Stimulated activated effector memory CD8-positive, alpha-beta T cell treated with anti-CD3 and anti-CD28 coated beads, Interleukin-12 subunit alpha, Interleukin-12 subunit beta, amount 100 ng/mL, for 72 hours (primary cell): ENCODE measurements at places on chromosomes 3 and 15.

GRCh38 chr3:37229740-37230139, 55.4 kb upstream of the LRRFIP2 start:
- no peak for DNase-seq

DNA sequence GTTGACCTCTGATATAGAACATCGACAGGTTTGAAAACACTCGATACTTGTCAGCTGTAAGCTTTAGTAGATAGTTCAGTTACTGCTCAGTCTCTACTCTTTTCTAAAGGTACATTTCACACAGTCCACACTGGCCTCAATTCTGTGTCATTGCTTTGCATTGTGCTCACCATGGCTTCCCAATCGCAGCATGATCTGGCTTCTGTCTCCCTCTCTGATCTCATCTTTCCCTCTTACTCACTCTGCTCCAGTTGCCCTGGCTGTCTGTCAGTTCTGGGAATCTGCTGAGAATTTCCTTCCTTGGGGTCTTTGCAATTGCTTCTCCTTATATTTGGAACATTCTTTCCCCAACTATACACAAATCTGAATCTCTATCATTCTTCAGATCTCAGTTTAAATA, 80.6 kb downstream of the GTF2E1 start:
- DNase-seq, result no peak

DNA sequence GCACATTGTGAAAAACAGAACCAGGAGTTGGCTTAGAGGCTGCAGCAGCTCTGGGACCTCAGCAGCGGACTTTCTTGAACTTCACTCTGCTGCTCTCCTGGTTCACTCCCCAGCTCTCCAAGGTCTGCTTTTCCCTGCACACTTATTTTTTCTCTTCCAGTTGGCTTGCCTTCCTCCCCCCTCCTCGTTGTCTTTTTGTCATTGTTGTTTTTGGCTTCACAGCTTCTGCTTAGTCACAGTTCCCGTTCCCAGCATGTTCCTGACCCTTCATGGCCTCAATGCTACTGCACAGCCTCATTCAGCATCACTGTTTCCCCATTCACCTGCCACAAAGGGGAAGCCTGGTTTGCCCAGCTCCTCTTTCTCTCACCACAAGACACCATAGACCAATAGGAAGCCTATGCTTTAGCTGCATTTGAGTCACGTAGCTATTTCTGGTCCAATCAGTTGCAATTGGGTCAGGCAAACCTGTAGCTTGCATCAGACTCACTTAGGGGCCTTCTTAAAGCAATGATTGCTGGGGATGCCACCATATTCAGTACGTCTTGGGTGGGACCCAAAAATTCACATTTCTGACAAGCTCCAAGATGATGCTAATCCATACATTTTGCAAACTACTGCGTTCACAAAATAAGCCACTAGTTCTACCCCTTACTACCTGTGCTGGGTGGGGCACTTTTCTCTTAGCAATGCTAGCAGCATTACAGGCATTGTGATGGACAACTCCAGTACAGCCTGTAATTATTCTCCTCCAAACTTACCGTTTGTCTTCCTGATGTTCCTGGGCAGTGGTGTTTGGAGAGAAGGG, 7.8 kb upstream of the SUMF1 start:
- DNase-seq, result peak; percentile 59

DNA sequence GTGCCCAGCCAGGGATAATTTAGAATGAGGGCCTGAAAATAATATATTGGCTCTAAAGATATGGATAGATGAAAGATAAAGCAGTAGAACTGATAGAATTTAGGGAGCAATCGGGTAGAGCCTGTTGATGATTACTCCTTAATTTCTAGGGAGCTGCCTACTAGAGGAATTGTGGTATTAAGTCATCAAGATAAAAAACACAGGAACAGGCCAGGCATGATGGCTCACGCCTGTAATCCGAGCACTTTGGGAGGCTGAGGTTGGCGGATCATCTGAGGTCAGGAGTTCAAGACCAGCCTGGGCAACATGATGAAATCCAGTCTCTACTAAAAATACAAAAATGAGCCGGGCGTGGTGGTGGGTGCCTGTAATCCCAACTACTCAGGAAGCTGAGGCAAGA, 130.4 kb downstream of the PCCB start:
- DNase-seq, result no peak

GRCh38 chr3:52401021-52401420, 43.9 kb downstream of the SEMA3G start:
- no peak for DNase-seq

DNA sequence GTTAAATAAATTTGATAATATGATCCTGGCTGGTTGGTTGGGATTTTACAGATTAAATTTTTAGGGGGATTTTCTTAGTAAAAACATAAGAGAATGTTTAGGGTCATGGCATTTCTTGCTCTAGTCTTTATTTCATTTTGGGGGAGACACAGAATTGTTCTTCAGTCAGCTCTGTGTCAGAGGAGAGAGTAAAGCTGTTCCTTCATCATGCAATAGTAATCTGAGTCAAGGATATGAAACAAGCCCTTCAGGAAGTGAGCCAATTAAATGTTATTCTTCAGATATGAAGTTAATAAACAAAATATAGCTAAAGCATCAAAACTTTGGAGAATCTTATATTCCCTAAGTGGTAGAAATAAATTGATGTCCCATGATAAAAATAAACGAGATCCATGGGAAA, 22.9 kb upstream of the SLC4A7 start:
- DNase-seq, result no peak

- DNase-seq, result no peak
Observed at GRCh38 chr3:120544361-120544760, 51.8 kb upstream of the NDUFB4 start.
